ENCODE measurements at places on chromosomes 3 and 15. TPM values are rescaled to one million over a fixed set of nuclear protein-coding genes. Genes with fewer than 3 reads are reported as not detected.

- no peak for DNase-seq
Measured at GRCh38 chr15:53808058-53808706, 48.7 kb upstream of the WDR72 start.

Gene PLIN1
- total RNA-seq, result 52.4 TPM

Gene CLDN1
- total RNA-seq, result 524 TPM

Gene TM4SF18
- total RNA-seq, result 7.9 TPM

- no peak for DNase-seq
Measured at GRCh38 chr3:184678317-184679055, 33.4 kb downstream of the MAGEF1 start.

Gene SCAMP5
- 3.5 TPM for total RNA-seq

DNA sequence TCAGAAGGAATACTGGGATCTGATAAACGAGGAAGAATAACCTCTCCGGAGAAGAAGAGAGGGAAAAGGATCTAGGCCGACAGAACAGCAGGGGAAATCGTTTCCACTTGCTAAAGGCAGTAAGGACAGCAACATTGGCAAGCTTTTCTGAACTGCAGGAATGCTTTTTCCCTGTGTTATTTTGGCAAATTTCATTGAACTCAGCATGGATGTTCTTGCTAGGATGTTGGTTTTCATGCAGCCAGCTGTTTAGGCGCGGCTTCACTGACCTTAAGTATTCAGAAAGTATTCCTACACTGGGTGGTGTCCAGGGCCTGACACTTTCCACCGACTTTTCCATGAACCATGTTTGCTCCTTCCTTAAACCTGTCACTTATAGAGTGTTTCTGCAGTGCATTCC is 489.7 kb downstream of the CNTN3 start:
- DNase-seq, result no peak

DNA sequence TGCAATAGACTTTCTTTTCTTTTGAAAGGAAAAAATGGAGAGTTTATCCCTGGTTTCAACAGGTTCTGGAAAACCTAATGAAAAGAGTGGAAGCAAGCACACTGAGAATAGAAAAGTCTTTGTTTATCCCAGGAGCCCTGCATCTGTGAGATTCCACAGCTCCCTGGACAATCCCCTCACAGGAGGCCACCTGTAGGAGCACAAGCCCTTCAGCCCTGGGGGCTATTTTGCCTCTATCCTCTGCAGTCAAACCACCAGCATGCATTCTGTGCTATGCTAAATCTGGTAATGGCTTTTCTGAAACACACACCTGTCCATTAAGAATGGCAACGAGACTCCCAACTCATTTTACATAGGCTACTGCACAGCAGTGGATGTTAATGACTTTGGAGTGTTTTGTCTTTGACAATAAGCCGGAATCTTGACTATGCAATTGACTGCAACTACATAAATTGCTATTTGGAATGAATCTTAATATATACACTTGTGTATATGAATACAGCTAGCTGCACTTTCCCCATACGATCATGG is 369.4 kb downstream of the NR2F2 start:
- DNase-seq, result no peak

DNA sequence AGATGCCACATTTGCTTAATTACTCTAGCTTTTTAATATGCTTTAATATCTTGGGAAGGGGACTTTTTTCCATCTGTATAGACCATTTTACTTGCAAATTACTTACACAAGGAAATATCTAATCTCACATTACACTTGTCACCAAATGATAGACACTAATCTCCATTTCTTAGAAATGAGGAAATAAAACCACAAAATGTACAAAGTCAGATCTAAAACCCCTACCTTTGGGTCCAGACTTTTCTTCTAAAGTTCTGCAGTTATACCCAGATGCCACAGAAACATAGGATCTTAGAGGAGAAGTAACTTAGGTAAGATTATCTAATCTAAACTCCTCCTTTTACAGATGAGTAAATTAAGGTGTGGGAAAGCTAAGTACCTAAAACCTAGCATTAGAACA is 44.3 kb downstream of the CD200R1L start:
- no peak for DNase-seq

Gene FOXB1
- total RNA-seq, result not detected

DNA sequence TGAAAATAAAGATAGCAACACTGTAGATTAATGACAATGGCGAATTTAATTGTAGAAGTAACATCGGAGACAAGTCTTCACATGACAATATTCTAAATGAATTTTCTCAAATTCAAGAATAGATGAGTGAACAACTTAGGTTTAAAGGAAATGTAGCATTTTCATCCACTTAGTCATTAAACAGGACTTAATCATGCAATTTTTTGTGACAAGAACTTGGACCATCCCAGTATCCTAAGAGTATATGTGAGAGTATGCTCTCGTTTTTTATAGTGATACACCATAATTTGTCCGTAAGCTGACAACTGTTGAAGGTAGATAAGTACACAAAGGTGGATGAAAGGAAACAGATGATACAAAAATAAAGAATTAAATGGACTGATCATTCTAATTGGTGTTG is 81.5 kb downstream of the DLG1 start:
- DNase-seq, result no peak

- no peak for DNase-seq
Measured at GRCh38 chr3:188539631-188540194, 385.8 kb downstream of the LPP start.

Gene TUSC7
- total RNA-seq, result not detected

Gene SPINK8
- not detected for total RNA-seq

Gene SERPINI2
- total RNA-seq, result not detected

DNA sequence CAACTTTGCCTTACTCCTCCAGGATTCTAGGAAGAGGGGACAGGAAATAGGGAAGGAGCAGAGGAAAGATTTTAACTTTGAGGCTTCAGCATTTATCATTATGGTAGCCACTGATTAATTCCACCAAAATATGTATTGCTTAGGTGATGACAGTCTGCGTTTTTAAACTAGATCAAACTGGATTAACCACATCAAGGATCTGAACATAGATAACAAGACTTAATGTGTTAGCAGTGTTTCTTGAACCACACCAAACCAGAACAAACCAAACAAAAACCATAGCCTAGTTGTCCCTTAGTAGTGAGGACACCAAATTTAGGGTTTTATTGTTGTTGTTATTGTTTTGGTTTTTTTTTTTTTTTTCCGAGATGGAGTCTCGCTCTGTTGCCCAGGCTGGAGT is 113.5 kb upstream of the LMOD3 start:
- DNase-seq, result no peak

DNA sequence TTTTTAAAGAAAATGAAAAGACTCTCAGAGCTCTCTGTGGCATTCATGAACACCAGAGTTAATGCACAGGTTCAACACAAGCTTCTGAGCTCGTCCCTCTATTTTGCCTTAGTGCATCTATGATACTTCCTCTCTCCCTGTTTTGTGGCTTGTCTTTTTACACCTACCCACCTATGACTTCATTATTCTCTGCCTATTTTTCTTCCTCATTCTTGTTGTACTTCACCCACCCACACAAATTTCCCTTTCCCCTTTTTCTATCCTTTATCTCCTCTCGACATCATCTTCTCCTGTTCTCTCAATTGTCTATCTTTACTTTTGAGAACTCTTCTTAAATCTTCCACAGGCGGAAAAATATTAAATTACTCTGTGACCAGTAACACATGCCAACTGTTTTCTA is 48.6 kb downstream of the OR5H15 start:
- no peak for DNase-seq

DNA sequence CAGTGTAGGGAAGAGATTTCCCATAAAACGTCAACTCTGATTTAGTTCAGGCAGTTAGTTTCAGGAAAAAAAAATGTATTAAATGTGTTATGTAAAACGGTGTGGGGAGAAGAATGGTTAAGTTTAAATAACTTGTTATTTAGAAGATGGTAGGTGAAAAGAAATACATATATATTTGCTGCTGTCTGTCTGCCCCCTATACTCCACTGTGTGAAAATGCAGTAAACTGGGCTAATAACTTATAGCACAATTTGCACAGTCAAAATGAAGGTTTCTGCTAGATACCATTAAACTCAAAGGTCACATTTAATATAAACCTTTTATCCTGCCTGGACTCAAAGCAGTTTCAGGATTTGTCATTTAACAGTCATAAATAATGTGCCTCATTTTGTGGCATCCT is 515.0 kb downstream of the FGF12 start:
- no peak for DNase-seq

Gene ROPN1
- 1.4 TPM for total RNA-seq

DNA sequence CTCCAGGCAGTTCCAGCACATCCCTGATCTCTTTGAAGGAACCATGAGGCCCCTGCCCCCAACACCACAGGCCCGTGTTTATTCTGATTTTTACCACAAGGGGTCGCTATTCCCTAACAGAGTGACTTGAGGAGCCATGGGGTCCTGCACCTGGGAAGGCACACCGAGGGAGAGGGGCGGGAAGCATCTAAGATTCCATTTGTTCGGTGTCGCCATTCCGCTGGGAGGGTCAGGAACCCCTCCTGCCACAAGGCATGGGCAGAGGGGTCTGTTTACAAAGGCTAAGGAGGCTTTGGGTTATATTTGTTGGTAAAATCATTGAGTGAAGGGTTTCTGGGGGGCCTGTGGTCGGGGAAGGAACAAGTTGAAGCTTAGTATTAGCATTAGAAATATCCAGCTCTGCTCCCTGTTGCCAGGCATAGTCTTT is 77.1 kb downstream of the WDR76 start:
- DNase-seq, result no peak

GRCh38 chr3:62624185-62624584 is 250.8 kb upstream of the FEZF2 start:
- DNase-seq, result no peak

GRCh38 chr3:16361087-16361486 is 96.1 kb downstream of the OXNAD1 start:
- no peak for DNase-seq

DNA sequence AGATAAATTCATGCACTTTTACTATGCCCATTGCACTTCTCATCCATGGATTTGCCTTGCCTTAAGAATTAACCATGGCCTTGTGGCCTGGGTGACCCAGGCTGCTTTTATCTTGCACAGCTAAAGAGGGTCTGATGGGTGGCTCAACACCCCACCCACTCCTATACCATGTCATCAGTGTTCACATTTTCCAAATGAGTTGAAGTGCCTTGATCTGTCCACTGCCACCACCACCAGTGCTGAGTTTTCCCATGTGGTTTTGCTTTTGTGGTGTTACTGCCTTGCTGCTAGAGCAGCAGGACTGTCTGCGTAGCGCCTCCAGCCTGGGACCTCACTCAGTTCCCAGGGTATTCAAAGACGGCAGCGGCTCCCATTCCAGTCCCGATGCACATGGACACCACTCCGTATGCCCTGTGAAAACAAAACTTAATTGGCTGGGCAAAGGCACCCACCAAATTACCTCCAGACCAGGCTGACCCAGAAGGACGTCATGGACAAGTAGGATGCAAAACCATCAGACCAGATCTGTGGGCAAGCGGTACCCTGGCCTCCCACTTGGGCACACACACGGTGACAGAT is 14.1 kb downstream of the ACAA1 start:
- no peak for DNase-seq

GRCh38 chr15:40744815-40745152 is 10.3 kb downstream of the RMDN3 start:
- DNase-seq, result peak; percentile 54

Gene THSD4
- 24.6 TPM for total RNA-seq

GRCh38 chr3:123297627-123297899 is 95.8 kb downstream of the SEC22A start:
- no peak for DNase-seq

DNA sequence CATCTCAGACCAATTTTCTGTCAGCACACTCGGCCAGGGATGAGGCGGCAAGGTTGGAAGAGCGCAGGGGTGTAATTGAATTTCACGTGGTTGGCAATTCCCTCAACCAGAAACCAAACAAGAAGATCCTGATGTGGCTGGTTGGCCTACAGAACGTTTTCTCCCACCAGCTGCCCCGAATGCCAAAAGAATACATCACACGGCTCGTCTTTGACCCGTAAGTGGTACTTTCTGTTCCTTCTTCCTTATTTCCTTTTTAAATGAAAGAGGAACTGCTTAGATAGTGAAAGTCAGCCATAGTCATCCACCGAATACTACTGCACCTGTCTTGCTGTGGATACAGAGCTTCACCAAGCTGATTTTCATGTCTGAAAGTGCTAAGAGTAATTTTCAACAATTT is 60.1 kb downstream of the SGO1 start:
- DNase-seq, result no peak

- no peak for DNase-seq
Measured at GRCh38 chr3:167718582-167718981, 16.1 kb downstream of the PDCD10 start.

DNA sequence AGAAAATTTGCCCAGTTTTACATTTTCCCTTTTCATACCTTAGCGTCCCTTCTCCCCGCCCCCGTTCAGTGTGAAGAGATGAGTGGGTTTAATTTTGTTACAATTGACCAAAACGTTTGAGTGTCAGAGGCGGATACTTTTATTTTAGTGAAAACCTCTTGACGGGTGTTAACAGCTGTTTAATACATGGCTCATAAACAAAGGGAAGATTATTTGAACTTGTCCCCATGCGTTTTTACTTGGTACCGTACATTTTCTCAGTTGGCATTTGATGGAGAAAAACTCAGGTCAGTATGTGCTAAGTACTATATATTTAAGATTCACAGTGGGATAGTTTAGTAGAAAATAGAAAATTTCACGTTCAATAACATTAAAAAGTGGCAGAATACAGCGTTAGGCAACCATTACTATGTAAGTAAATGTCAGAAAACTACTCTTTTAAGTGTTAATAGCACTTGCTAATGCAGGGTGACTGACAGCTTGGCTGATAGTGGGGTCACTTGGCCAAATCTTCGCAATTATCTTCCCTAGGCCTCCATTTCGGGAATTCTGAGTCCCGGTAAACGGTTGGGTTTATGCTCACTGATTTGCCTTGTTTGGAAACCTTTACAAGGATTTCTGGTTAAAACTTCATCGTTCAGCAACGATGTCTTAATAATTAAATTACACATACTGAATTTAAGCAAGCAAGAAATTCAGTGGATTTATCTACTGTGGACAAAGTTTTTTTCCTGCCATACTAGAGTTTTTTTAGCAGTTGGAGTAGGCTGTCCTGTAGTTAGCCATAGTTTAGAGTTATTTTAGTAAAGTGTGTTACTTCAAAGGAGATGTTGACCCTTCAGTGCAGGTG is 4.8 kb downstream of the CHD2 start:
- no peak for DNase-seq

DNA sequence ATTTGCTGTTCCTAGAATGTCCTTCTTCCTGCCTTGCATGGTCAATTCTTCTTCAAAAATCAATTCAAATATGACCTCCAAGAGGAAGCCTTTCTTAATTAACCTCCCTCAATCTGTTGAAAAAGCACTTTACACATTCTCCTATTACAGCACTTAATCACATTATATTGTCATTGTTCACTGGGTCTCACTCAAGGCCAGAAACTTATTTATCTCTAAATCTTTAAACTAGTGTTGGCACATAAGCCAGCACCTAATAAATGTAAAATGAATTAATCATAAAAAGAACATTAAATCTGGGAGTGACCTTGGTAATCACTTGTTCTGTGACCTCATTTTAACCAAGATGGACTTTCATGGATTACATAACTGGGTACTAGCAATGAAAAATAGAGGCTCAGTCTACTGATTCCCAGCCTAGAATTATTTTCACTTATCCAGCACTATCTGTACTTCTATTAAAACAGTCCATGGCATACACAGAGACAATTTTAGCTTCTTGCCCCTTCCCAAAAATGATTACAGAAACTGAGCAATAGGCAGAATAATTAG is 22.1 kb downstream of the MSL2 start:
- no peak for DNase-seq
